ENCODE measurements at places on chromosomes 13 and 19. TPM values are rescaled to one million over a fixed set of nuclear protein-coding genes. Genes with fewer than 3 reads are reported as not detected.

FUT1 gene
- 0.72 TPM for polyA plus RNA-seq

CD79A gene
- polyA plus RNA-seq, result 0.43 TPM

FXYD1 gene
- polyA plus RNA-seq, result 146 TPM

FXYD7 gene
- 0.09 TPM for polyA plus RNA-seq

MYBPC2 gene
- polyA plus RNA-seq, result not detected

YIF1B gene
- polyA plus RNA-seq, result 74.1 TPM

CYP4F2 gene
- 87.1 TPM for polyA plus RNA-seq

DLL3 gene
- polyA plus RNA-seq, result not detected

SRRM5 gene
- polyA plus RNA-seq, result 0.07 TPM

IGLON5 gene
- 0.46 TPM for polyA plus RNA-seq

SBK3 gene
- not detected for polyA plus RNA-seq

ZNF677 gene
- 1.0 TPM for polyA plus RNA-seq

SGCG gene
- polyA plus RNA-seq, result not detected

- no peaks in the 10 kb centered on the region for H3K36me3 ChIP-seq
- no peak overlapping the region for H3K4me3 ChIP-seq
- H3K4me1 ChIP-seq, result no peaks in the 10 kb centered on the region
- no peak overlapping the region for H3K27ac ChIP-seq
- no peaks in the 10 kb centered on the region for H3K27me3 ChIP-seq
- DNase-seq, result no peak
Measured at GRCh38 chr13:74248477-74248876, 114.3 kb upstream of the KLF12 start.

DNA sequence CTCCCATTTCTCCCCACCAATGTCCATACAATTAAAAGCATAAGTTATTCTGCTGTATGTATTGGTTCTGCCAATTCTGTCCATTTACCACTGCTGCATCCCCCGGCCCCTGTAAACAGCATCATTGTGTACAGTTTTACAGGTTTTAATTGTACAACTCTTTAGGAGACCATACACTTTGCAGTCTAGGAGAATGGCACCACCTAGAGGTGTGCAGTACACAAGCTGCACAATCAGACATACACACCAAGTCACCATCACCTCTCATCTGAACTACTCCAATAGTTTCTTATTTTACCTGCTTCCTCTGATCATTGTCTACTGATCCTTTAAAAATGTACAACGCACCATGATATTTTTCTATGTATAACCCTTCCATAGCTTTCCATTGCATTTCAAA is 855.9 kb upstream of the KLHL1 start:
- H3K4me1 ChIP-seq, result no peaks in the 10 kb centered on the region
- no peak for DNase-seq
- no peaks in the 10 kb centered on the region for H3K36me3 ChIP-seq
- H3K4me3 ChIP-seq, result no peak overlapping the region
- H3K27me3 ChIP-seq, result no peaks in the 10 kb centered on the region
- no peak overlapping the region for H3K27ac ChIP-seq

- DNase-seq, result peak; percentile 87
- H3K27me3 ChIP-seq, result no peaks in the 10 kb centered on the region
- H3K4me1 ChIP-seq, result peaks cover 51% of the 10 kb centered on the region
- peak overlapping the region; percentile 87 for H3K27ac ChIP-seq
- H3K36me3 ChIP-seq, result no peaks in the 10 kb centered on the region
Measured at GRCh38 chr19:48812094-48812929, 1.5 kb upstream of the BCAT2 start.

GRCh38 chr19:5590865-5591154 is 23.1 kb upstream of the TINCR start:
- peaks cover 63% of the 10 kb centered on the region for H3K36me3 ChIP-seq
- DNase-seq, result no peak
- no peaks in the 10 kb centered on the region for H3K4me1 ChIP-seq
- no peaks in the 10 kb centered on the region for H3K27me3 ChIP-seq

- no peak overlapping the region for H3K4me3 ChIP-seq
- no peak overlapping the region for H3K27ac ChIP-seq
- no peaks in the 10 kb centered on the region for H3K27me3 ChIP-seq
- no peak for DNase-seq
Measured at GRCh38 chr19:4487572-4487971, 15.5 kb downstream of the HDGFL2 start.

DNA sequence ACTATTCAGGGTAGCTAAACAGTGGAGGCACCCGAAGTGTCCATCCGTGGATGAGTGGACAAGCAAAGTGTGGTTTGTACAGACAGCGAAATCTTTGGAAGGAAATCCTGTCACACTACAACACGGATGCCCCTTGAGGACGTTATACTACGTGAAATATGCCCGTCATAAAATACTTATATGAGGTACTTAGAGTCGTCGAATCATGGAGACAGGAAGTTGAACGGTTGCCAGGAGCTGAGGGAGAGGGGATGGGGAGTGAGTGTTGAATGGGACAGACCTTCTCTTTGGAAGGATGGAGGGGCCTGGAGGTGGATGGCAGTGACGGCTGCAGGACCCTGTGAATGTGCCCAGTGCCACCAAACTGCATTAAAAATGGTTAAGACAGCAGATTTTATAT is 11.6 kb downstream of the ATP4B start:
- no peaks in the 10 kb centered on the region for H3K27me3 ChIP-seq
- no peak for DNase-seq
- H3K27ac ChIP-seq, result no peak overlapping the region
- no peaks in the 10 kb centered on the region for H3K36me3 ChIP-seq
- no peak overlapping the region for H3K4me3 ChIP-seq
- peaks cover 28% of the 10 kb centered on the region for H3K4me1 ChIP-seq

- H3K27ac ChIP-seq, result no peak overlapping the region
- no peaks in the 10 kb centered on the region for H3K27me3 ChIP-seq
- DNase-seq, result no peak
- H3K4me1 ChIP-seq, result no peaks in the 10 kb centered on the region
Measured at GRCh38 chr19:53892981-53893325, 11.0 kb downstream of the PRKCG start.

DNA sequence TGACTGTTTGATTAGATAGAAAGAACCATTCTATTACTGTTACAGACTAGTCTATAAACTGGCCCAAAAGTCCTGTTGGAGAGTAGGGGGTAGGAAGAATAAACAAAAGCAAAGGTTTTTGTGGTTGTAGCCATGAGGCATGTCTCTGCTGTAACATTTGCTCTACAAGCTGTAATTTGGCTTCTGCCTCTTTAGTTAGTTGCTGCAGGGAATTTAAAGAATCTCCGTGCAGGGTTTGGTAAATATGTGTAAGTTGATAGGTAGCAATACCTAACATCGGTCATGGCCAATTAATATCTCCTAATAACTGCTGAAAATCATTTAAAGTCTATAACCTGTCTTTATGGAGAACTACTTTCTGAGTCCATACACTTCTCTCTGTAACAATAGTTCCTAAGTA is 13.0 kb downstream of the FPR3 start:
- DNase-seq, result no peak
- H3K4me1 ChIP-seq, result peaks cover 2% of the 10 kb centered on the region
- no peak overlapping the region for H3K27ac ChIP-seq
- no peaks in the 10 kb centered on the region for H3K36me3 ChIP-seq

GRCh38 chr19:40365613-40366401 is 17.3 kb downstream of the PLD3 start:
- H3K27ac ChIP-seq, result no peak overlapping the region
- no peaks in the 10 kb centered on the region for H3K36me3 ChIP-seq
- H3K27me3 ChIP-seq, result no peaks in the 10 kb centered on the region
- no peaks in the 10 kb centered on the region for H3K4me1 ChIP-seq
- no peak overlapping the region for H3K4me3 ChIP-seq

- no peaks in the 10 kb centered on the region for H3K27me3 ChIP-seq
- no peak for DNase-seq
- H3K4me1 ChIP-seq, result no peaks in the 10 kb centered on the region
- no peak overlapping the region for H3K27ac ChIP-seq
- H3K36me3 ChIP-seq, result peaks cover 25% of the 10 kb centered on the region
- no peak overlapping the region for H3K4me3 ChIP-seq
Measured at GRCh38 chr19:40241809-40242384, 15.4 kb upstream of the CCNP start.

- H3K36me3 ChIP-seq, result no peaks in the 10 kb centered on the region
- DNase-seq, result no peak
- no peak overlapping the region for H3K4me3 ChIP-seq
- H3K27ac ChIP-seq, result no peak overlapping the region
- H3K4me1 ChIP-seq, result no peaks in the 10 kb centered on the region
Measured at GRCh38 chr13:100980171-100980570, 305.6 kb upstream of the TMTC4 start.

DNA sequence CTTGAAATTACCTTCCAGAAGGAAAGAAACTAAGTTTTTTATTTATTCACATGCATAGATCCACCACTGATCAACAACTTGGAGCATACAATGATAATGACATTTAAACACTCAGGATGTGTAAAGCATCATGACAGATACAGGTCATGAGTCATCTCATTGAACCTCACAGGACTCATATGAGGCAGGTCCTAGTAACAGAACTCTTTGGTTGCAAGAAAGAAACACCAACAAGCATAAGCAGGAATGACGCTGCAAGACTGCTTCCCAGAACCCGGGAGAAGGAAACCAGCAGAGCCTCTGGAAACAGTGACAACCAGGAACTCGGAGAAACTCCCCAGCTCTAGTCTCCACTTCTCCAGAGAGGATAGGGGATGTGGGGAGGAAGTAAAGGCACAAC is 60.8 kb upstream of the IPO5 start:
- no peaks in the 10 kb centered on the region for H3K27me3 ChIP-seq
- H3K36me3 ChIP-seq, result no peaks in the 10 kb centered on the region
- no peak for DNase-seq
- no peak overlapping the region for H3K27ac ChIP-seq

DNA sequence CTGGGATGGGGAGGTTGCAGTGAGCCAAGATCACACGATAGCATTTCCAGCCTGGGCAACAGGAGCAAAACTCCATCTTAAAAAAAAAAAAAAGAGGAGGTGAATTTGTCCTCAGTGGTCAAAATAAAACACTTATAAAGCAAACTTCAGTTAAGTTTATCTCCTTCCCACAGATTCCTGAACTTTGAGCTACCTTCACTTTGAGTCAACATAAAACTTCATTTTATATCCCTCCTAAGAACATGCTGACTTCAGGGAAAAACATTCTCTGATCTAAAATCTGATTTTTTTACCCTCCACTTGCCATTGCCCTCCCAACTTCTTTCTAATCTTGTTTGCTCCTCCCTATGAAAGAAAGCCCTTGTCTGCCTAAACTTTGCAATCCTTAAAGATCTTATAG is 59.0 kb downstream of the ZNF429 start:
- no peaks in the 10 kb centered on the region for H3K36me3 ChIP-seq
- no peak overlapping the region for H3K27ac ChIP-seq
- no peaks in the 10 kb centered on the region for H3K4me1 ChIP-seq
- H3K27me3 ChIP-seq, result no peaks in the 10 kb centered on the region
- DNase-seq, result no peak

DNA sequence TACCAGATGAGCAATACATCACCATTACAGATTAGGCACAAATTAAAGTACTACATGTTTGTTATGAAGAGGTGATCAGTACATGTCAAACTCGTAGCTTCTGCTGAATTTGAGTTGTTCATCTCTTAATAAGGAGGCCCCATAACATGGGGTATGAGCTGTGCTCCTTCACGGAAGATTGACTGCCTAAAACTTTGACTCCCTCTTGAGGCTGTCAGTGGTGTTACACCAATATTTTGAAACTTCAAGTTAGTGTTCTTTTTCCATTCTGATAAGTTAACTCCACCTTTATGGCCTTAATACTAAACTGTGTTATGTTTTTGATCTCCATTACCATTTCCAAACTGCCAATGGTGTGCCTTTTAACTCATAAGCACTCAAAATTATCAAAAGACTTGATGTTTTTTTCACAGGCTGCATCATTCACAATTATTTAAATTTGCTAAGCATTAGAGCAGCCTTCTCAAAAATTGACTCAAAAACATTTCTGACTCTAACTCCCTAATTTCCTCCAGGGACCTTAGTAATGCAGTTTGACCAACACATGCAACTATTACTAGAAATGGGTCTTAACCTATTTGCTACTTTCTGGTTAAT is 1591.5 kb downstream of the PCDH9 start:
- no peak for DNase-seq
- no peak overlapping the region for H3K27ac ChIP-seq
- no peaks in the 10 kb centered on the region for H3K27me3 ChIP-seq
- H3K36me3 ChIP-seq, result no peaks in the 10 kb centered on the region
- no peaks in the 10 kb centered on the region for H3K4me1 ChIP-seq
- no peak overlapping the region for H3K4me3 ChIP-seq

GRCh38 chr13:112442483-112443090 is 66.4 kb downstream of the SPACA7 start:
- no peak overlapping the region for H3K27ac ChIP-seq
- no peak overlapping the region for H3K4me3 ChIP-seq
- H3K36me3 ChIP-seq, result no peaks in the 10 kb centered on the region
- no peaks in the 10 kb centered on the region for H3K27me3 ChIP-seq
- peak; percentile 30 for DNase-seq

- peaks cover 2% of the 10 kb centered on the region for H3K36me3 ChIP-seq
- DNase-seq, result no peak
- H3K4me3 ChIP-seq, result no peak overlapping the region
- no peaks in the 10 kb centered on the region for H3K4me1 ChIP-seq
- H3K27ac ChIP-seq, result no peak overlapping the region
- H3K27me3 ChIP-seq, result no peaks in the 10 kb centered on the region
Measured at GRCh38 chr13:60453490-60453889, 56.5 kb downstream of the TDRD3 start.

- H3K4me3 ChIP-seq, result peak overlapping the region; percentile 37
- H3K27me3 ChIP-seq, result peaks cover 16% of the 10 kb centered on the region
- DNase-seq, result no peak
- H3K36me3 ChIP-seq, result no peaks in the 10 kb centered on the region
Measured at GRCh38 chr13:26050568-26051230, 1.1 kb downstream of the SHISA2 start.
